Immature natural killer cell (primary cell): ENCODE measurements at places on chromosomes 2 and 18.

GRCh38 chr2:67295851-67296250 is 101.3 kb upstream of the ETAA1 start:
- DNase-seq, result no peak

- DNase-seq, result no peak
Measured at GRCh38 chr18:62334120-62334519, 9.0 kb downstream of the TNFRSF11A start.

GRCh38 chr2:234861841-234862735 is 89.7 kb upstream of the SH3BP4 start:
- DNase-seq, result no peak

DNA sequence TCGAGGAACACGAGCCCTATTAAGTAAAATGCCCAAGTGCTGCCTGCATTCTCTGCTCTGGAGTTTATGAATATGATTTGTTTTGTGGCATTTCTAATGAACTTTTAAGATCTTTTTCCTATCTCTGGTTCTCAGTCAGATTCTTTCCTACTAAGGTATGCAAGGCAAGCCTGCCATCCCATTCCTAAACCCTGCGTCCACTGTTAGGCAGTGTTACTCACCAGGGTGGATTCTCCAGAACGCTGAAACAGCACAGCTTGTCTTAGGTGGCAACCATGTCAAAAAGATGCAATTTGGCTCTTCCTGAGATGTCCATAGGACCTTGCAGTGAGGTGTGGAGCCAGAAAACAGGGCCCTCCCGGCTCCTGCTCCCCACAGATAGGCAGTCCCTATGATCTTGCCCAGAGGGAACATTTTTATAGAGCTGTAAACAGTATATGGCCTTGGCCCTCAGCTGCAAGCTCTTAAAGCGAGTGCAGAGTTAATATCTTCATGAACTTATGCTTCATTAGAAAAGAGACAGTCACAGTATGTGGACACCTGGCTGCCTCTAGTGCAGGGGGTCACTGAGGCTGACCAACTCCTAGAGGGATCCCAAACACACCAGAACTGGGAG is 84.4 kb downstream of the TPGS2 start:
- DNase-seq, result no peak

DNA sequence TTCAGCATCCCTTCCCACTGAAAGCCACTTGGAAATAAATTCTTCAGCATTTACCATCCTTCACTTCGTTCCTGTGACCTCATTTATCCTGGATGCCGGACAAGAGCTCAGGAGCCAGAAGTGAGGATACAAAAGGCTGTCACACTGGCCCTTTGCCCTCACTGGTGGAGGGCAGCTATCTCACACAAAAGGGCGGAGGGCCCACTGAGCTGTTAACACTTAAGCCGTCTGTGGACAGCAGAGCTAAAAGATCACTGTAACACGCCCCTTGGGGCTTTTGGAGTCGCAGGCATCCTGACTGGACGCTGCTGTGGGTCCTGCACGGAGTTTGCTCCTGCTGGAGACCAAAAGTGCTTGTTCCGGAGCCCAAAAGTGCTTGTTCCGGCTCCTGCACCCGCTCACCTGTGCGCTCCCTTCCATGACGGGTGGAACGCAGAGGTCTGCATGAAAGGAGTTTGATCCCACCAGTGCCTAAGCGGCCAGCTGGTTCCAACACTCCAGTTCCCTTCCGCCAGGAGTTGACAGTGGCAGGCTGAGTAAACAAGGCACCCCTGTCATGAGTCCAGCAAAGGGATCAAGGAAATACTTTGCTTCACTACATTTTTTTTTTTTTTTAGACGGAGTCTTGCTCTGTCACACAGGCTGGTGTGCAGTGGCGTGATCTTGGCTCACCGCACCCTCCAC is 572.0 kb upstream of the LINC00305 start:
- no peak for DNase-seq

DNA sequence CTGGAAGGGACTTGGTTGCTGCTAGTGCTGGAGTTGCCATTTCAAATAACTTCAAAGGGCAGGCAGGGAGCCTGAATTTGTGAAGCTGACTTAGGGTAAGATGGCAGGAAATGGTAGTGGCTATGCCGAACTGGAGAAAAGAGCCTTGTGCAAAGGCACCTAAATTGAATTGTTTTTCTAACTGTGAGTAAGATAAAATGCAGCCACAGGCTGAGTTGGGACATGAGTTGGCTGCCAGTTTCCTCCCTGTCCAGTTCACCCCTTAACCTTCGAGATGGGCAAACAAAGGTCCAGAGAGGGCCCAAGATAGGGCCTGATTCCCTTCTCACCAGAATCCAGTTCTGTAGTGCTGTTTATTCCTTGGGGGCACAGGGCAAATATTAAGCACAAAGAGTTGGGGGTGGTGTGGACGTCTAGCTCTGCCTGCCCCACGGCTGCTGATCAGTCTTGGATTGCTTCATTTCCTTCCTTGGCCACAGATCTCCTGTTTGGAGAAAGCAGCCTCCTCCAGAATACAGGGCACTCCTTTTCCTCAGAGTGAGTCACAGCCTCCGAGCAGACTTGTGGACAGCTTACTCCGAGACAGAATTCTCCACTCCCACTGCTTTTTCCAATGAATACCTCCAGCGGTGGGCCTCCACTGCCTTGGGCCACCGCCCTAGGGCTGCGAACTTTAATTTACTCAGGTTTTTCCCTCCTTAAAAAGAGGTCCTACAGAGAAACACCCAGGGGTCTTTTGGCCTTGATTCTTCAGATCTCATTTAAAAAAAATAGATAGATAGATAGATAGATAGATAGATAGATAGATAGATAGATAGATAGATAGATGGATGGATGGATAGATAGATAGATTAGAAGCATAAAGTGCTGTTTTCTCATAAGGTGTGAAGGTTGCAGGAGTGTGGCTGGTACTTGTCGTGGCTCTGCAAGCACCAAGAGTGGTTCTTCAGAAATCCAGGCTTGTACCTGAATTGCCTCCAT is 18.4 kb upstream of the SLC20A1 start:
- no peak for DNase-seq
